NCI-H1417 treated with DMSO at 0.1 percent for 48 hours (cell line): ENCODE measurements at places on chromosomes 13 and 19.

DNA sequence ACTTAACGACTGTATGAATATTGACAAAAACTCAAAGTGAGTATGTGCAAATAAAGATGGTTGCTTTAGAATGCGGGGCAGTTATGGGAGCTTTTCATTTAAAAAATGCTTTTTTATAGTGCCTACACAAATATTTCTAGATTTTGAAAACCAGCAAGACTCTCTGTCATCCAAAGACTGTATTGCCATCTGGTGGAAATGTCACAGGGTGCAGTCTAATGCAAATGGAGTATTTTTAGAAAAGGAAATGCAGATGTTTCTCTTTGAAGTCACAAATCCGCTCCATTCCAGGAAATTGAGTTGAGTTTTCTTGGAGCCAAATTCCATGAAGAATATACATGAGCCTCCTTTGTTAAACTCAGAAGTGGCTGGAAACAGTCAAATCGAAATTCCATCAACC lies 2.3 kb upstream of the C1QTNF9B start:
- DNase-seq, result no peak

- DNase-seq, result no peak
Observed at GRCh38 chr13:61036715-61037114, 378.9 kb downstream of the PCDH20 start.

DNA sequence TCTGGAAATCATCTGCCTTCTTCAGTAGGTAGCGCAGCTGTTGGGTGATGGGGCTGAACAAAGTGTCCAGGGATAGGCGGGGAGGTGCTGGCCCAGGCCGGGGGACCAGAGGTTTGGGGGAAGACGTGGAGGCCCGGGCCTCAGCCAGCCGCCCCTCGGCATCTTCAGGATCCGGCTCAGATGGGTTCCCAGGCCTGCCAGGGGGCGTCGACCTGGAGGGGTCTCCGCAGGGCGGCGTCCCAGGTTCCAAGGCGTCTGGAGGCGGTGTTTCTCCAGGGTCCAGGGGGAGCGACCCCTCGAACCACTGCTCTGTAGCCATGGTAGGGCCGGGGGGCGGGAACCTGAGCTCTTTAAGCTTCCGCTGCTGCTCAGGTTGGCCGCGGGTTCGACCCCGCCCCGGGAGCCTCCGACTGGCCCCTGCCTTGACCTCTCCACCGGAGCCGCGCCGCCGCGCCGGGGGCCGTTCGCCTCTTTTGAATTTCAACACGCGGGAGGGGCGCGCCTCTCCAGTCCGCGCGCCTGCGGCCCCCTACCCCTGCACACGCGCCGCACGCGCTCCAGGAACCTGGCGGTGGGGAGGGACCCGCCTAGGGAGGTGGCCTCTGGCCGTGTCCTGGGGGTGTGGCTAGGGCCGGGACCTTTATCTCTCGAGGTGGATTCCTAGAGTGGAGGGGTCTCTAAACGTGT lies at the start of gene C19orf67:
Gene C19orf67, minus strand, starts transcription at position 475 of the 687 bp plus-strand sequence. Its CDS starts 156 bp downstream, at position 319.
- DNase-seq, result no peak

- no peak for DNase-seq
Observed at GRCh38 chr19:13127811-13128575, 9.9 kb downstream of the NACC1 start.

DNA sequence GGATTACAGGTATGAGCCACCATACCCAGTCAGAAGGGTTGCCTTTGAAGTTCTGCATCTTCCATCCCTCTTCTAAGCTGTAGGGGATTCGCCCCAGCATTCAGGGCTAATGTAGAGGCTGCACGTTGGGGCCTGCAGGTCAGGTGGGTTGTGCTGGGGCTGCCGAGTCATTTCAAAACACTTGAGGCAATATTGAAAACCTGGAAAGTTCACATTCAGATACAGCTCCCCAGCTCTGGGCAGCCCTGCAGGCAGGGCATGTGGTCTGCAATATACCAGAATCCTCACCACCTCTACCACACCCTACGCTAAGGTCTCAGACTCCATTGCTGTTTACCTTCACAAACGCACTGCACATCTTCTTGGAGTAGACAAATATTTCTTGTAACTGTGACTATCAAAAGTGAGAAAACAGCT lies 24.6 kb downstream of the CCNE1 start:
- DNase-seq, result no peak

DNA sequence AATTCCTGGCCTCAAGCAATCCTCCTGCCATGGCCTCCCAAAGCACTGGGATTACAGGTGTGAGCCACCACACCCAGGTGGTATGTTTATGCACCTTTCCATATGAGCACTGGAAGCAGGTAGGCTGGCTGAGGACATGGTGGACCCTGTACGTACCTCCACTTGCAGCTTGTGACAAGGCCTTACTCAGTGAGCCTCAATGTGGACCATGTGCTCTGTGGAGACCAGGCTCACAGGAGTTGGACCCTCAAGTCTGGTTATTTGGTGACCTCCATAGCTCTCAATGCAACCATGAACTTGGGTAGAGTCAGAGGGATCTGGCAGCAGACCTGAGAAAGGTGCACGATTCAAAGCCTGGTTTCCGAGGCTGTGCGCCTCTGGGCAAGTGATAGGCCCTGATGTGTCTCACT lies 5.5 kb downstream of the ACP4 start:
- no peak for DNase-seq

DNA sequence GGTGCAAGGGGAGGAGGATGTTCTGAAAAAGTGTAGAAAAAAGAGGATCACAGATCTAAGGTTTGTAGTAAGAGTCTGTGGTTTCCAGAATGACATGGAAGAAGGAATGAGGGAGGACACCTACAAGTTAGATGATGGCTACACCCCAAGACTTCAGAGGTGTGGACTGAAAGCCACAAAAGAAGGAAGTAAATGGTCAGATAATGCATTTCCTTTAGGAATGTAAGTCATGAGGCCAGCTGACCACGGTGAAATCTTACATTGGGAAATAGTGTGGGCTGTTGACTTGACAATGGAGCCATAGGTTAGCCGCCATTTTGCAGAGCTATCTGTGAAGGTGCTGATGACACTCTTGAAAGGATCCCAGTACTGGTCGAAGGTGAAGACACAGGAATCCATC lies 25.3 kb upstream of the FBXO27 start:
- DNase-seq, result no peak

DNA sequence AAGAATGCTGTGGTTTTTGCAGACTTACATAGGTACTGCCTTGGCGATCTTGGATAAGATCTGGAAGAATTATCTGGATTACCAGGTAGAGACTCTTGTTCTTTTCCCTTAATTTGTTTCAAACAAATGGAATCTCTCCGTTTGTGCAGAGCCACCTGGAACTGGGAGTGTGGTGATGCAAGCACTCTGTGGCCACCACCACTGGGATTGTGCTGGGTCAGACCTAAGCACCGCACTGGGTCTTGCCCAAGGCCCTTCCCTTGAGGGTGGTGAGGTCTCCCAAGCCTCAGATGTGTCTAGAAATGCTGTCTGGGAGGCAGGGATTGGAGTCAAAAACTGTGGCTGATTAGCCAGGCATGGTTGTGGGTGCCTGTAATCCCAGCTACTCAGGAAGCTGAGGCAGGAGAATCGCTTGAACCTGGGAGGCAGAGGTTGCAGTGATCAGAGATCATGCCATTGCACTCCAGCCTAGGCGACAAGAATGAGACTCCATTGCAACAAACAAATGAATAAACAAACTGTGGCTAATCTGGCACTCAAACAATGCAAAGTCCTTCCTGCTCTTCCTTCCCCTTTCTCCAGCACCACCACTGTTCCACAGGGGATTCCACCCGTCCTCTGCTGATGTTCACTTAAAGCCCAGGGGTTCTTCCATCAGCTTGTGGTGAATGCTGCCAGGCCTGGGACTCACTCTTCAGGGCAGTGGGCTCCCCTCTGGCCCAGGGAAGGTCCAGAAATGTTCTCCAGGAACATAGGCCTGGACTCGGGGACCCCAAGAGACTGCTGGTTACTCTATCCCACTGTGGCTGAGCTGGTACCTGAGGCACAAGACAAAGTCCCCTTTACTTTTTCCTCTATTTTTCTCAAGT lies 10.8 kb upstream of the CEACAM1 start:
- no peak for DNase-seq

DNA sequence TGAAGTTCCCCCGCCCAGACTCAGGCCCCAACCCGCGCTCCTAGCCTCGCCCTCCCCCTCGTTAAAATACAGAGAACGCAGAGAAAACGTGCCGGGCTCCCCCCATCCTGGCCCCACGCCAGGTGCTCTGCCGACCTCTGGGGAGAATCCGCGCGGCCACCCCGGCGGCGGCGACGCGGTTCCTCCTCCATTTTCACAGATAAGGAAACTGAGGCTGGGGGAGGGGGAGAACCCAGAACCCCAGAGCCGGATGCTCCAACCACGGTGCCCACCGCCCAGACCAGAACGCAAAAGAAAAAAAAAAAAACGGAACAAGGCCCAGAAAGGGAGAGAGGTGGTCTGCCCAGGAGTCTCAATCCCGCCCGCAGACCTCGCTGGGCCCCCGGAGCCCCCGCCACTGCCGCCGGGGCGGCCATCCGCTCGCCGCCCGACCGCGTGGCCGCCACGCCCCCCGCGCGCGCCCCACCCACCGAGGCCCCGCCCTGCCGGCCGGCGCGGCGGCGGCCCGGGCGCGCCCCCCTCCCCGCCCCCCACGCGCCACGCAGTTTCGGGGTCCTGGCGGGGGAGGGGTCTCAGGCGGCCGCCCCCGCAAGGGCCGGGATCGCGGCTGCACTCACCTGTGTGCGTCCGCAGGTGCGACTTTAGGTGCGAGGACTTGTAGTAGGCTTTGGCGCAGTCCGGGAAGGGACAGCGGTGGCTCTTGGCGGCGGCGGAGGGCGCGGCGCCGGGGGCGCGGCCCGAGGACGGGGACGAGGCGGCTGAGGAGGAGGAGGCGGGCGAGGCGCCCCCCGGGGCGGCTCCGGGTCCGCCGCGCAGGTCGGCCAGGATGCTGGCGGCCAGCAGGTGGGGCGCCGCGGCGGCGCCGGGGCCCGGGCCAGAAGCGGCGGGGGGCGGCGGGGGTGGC lies 703 bp downstream of the KLF16 start:
- DNase-seq, result no peak

DNA sequence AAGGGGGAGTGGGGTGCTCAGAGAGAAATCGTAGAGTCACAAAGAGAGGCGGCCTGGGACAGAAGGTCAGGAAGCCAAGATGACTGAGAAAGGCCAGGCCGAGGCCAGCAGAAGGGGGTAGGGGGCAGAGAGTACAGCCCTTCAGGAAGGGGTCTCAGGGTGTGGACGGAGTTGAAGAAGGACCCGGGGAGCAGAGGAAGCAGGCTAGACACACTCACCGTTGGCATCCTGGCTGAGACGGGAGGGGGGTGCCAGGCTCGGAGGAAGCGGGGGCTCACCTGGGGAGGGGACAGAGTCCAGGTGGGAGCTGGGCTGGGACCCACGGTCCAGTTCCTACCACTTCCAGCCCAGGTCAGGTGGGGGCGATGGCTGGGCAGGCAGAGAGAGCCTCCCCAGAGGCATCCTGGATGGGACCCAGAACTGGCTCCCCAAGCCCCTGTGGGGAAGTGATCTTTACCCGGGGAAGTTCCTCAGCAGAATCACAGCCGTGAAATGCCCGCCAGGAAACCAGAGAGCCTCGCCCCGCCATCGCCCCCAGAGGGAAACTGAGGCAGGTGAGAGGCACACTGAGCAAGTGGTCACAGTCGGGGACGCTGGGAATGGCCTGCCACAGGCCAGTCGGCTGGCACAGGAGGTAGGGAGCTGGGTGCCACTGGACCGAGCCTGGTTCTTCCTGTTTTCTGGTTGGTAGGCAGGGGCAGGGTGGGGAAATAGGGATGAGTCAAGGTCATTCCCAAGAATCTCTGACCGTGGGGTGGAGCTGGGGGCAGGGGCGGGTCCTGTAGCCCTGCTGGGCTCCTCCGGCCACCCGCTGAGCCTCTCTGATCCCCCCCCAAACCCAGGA lies 1.4 kb downstream of the MATK start:
- no peak for DNase-seq

GRCh38 chr13:37715606-37716015 lies 117.0 kb upstream of the POSTN start:
- DNase-seq, result no peak

DNA sequence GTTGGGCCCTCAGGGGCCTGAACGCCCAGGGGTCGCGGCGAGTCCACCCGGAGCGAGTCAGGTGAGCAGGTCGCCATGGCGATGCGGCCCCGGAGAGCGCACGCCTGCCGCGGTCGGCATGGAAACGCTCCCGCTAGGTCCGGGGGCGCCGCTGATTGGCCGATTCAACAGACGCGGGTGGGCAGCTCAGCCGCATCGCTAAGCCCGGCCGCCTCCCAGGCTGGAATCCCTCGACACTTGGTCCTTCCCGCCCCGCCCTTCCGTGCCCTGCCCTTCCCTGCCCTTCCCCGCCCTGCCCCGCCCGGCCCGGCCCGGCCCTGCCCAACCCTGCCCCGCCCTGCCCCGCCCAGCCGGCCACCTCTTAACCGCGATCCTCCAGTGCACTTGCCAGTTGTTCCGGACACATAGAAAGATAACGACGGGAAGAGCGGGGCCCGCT lies at the start of gene CCNA1:
Gene CCNA1, plus strand, starts transcription at position 390 of the 439 bp plus-strand sequence. CDS start 562 bp downstream, outside the sequence.
- peak; percentile 39 for DNase-seq

- DNase-seq, result no peak
Observed at GRCh38 chr13:20387441-20387971, 138.2 kb downstream of the CRYL1 start.

GRCh38 chr19:3357271-3357991 lies 9.0 kb upstream of the NFIC start:
- DNase-seq, result no peak

DNA sequence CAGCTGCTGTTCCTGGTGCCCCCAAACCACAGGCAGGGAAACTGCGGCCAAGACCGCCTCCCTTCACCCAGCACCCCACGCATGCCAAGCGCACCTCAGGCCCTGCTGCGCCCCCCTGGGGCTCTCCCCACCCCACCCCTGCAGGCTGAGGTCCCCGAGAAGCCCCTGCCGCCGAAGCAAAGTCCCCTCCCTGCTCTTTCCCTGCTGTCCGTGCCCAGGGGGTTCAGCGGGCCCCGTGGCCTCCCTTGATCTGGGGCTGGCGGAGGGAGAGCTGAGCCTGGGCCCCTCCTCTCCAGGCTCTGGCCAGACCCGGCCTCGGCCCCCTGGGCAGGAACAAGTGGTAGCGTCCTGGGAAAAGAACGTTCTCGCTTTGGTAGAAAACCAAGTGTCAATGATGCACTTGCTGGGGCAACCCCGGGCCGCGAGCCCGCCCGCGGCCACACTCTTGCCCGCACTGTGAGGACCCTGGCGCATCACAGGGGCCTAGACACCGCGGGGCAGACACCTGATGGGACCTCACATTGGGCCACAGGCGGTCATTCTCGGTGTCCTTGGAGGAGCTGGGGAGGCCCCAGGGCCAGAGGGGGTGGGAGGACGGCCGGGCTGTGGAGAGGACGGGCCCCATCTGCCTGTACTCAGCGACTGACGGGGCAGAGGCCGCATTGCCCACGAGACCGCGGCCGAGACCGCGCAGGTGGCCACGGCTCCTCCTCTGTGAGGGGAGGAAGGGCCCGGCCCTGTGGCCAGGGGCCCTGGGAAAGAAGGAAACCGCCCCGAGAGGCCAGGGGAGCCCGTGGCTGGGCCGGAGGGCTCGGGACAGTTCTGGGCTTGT lies 29.0 kb downstream of the GPX4 start:
- DNase-seq, result no peak
